ENCODE measurements at places on chromosomes 12 and 14.

DNA sequence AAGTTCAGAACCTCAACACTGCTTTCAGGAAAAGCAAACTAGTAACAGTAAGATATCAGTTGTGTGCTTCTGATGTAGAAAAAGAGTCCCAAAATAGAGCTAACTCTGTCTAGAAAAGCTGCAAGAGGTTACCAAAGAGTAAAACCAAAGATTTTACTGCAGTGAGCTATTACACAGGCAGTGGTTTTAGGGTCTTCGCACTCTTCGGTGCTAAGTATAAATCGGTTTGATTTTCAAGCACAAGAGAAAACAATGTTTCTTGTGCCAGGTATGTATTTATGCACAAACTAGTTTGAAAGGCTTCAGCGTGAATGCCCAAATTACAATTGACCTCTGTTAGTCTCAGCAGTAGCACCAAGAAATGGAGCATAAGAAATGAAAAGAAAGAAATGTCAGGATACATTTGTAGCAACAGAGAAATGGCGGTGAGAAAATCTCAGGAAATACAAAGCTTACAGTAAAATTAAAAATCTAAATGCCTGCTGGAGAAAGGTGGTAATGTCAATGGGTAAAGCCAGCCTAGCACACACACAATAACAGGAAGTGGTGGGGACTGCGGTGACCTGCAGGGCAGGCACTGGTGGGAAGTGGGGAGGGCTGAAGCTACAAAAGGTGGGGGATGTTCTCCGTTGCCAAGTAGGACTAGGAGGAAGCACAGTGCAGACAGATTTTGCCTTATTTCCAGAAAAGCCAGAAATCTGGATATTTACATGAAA, 18.0 kb upstream of the DYRK2 start:
- no peak for DNase-seq

DNA sequence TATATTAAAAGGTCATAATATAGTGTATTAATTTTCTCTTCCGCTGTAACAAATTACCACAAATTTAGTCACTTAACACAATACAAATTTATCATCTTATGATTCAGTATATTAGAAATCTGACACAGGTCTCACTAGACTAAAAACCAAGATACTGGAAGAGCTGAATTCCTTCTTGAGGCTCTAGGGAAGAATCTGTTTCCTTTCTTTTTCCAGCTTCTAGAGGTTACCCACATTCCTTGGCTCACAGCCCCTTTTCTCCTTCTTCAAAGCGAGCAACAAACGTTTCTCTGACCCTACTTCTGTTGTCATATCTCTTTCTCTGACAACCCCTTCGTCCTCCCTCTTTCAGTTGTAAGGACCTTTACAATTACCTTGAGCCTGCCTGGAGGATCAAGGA, 43.4 kb upstream of the AMN1 start:
- no peak for DNase-seq

DNA sequence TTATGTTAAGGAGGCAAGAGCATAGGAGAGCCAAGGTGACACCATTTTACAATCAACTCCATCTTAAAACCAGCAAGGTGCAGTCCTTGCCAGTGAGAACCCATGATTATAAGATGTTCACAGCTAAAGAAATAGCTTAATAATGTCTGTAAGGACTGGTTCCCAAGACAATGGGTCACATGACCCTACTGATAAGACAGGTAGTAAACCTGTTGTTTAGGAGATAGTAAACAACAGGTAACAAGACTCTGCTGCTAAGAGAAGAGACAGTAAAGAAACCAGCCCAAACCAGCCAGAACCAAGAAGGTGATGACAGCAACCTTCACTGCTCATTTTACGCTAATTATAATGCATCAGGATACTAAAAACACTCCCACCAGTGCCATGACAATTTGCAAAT, 23.2 kb upstream of the BCAT1 start:
- no peak for DNase-seq

- DNase-seq, result no peak
These were observed 5.5 kb downstream of the CNTN1 start for GRCh38 chr12:40697566-40698259.
